ENCODE measurements at places on chromosomes 16 and 17.

- DNase-seq, result no peak
These were observed 11.5 kb downstream of the TRIM25 start for GRCh38 chr17:56902348-56902747.

DNA sequence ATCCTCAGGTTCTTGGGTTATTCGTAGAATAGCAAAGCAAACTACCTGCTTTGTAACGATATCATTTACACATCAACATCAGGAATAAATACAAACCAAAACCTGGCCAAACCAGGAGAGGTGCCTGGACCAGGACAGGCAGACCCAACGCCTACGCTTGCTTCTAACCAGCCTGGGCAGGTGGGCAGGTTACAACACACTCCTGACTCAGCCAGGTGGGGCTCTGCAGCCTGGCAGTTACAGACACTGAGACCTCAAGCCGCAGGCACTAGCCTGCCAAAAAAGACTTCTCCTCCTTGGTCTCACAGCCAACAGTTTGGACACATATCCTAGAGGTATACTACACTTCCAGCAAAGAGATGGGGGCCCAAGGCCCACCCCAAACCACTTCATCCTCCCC is 14.0 kb downstream of the ANKRD11 start:
- DNase-seq, result no peak

GRCh38 chr16:9103546-9103945 is 12.1 kb downstream of the HAPSTR1 start:
- no peak for DNase-seq

- DNase-seq, result no peak
These were observed 8.8 kb downstream of the MBTPS1 start for GRCh38 chr16:84107921-84108320.

Measured in activated T-helper 1 cell treated with Interleukin-2 at 50 U/mL for 16 hours (primary cell).